ENCODE measurements at places on chromosomes 2 and 18.

DNA sequence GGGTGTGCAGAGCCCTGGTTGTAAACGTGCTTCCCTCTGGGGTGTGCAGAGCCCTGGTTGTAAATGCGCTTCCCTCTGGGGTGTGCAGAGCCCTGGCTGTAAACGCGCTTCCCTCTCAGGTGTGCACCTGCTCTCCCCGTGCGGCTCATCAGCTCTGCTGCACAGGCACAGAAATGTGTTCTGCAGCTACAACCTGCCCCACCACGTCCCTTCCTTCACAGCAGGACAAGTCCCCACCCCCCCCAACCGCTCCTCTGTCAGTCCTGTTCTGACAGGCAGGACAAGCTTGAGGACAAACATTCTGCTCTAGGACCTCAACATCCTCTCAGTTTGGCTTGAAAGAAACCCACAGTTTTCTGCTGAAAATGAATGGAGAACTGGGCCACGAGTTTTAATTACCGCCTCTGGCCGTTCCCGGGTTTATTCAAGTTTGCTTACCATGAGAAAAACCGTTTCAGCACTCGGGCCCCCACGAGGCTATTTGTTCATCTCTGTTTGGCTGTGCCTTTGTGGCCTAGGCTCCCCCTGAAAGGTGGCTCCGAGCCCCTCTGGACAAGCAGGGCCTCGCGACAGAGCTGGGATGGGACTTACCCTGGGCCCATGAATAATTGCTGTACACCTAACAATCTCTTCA is 81.0 kb upstream of the ASB18 start:
- no peak for DNase-seq

DNA sequence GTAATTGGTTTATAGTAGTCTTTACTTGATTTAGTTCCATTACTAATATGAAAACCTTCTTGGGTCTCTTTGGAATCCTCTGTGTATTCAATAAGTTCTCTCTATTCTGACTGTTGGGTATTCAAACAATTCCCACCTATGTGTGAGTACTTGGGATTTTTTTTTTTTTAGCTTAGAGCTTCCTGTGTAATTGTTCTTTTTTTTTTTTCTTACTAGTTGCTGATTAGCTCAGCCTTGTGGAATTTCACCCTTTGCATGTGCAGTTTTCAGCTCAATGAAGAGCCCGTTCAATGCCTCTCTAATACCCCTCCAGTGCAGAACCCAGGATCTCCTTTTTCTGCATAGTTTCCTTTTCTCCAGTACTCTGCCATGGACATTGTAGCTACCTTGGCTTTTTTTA is 339.1 kb upstream of the GALNT5 start:
- DNase-seq: no peak

DNA sequence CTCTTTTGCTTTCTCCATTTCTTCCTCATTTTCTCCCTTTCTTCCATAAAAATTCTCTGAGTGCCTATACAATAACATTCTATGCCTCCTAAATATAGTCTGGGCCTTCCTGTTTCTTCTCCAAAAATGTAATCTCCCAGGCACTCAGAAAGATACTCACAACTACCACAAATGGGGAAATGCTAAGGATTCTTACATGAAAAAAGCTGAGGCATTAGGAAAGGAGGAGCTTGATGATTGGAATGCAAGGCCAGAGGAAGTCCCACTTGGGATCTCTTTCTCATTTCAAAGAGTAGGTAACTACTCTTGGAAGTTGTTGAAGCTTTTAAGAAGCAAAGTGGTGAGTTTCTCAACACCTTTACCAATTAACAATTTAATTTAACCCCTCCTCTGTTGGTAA is 3.4 kb downstream of the VSNL1 start:
- no peak for DNase-seq

DNA sequence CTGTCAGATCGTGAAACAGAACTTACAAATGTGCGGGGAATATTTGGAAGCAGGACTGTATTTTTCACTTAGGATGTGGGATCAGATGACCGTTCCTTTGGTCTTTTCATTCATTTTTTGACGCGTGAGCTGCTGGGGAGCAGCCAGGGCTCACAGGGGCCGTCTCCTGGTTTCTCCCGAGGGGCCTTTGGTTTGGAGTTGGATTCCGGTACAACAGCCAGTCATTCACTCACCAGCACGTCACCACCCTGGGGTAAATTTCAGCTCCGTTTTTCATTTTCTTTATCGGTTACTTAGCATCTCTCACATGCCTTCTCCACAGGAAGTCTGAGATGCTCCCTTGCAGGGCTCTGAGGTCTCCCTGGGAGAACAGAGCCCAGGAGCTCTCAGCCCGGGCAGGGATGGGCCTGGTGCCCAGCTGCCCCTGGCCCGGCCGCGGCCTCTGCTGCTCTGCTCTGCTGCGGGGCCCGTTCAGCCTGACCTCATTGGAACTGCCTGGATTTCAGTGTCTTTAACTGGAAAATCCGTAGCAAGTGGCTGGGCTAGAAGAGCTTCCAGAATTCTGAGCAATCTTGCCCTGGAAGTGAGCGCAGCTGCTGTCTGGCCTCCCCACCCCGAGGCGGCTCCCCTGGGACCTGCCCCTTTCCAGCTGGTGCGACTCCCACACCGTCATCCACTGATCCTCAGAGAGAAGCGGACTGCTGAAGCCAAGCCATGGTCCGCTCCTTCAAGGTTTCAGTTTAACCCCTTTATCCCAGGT is 335.6 kb downstream of the EIPR1 start:
- DNase-seq: no peak

- no peak for DNase-seq
Observed at GRCh38 chr2:111007757-111008688, 112.7 kb upstream of the BCL2L11 start.

DNA sequence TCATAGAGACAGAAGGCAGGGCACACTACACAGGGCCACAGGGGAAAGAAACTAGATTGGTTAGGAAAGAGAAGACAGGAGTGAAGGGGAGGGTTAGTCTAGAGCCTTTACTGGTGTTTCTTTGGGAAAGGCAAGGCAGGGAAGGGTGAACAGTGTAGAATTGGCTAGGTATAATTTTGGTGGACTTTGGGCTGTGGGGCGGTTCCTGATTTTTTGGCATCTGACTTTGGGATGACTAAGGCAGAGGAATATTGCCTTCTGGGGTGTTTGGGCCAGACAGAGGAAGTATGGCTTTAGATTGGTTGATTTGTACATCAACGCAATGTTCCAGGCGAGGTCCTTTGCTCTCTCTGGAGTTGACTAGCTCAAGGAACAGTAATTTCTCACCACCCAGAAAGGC is 534.8 kb downstream of the DCC start:
- no peak for DNase-seq

- no peak for DNase-seq
Observed at GRCh38 chr18:28407681-28408080, 230.8 kb upstream of the CDH2 start.

DNA sequence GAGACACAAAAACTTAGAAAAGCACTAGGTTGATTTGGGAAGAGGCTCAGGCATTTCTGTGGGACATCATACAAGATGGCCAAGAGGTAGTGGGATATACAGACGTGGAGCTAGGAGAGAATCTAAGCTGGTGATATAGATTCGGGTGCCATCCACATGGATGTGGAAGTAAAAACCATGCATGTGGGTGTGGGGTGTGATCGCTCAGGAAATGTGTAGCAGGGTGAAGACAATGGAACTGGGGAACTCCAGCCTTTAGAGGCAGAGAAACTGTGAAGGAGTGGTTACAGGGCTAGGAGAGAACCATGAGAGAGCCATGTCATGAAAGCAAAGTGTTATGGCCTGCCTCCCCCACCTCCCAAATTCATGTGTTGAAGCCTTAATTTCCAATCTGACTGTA is 43.0 kb upstream of the CTLA4 start:
- DNase-seq: no peak

GRCh38 chr2:72104821-72105588 is 42.7 kb downstream of the CYP26B1 start:
- no peak for DNase-seq

GRCh38 chr2:38407111-38407682 is 30.1 kb upstream of the ATL2 start:
- no peak for DNase-seq

DNA sequence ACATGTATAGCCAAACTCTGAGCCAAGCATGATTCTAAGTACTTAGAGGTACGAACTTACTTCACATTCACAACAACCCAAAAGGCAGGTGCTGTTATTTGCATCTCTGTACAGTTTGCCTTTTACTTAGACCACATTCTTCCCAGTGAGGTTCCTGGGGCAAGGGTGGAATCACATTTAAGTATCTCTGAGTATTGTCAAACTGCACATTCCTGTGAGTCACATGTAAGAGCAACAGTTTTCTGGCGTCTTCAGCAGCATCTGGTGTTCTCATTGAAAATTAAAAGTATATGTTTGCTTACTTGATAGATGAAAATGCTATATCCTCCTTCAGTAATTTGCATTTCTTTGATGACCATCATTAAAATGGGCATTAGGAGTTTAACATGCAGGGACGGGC is 119.1 kb downstream of the UXS1 start:
- DNase-seq: no peak

Measured in stimulated activated CD4-positive, alpha-beta T cell treated with anti-CD3 and anti-CD28 coated beads, Interleukin-1b, Interleukin-23, amount 100 ng/mL, for 1 hour (primary cell).